ENCODE measurements at places on chromosomes 7 and 10.
A peak's percentile ranks its signal among the peaks of the same experiment; 100 is the strongest.

DNA sequence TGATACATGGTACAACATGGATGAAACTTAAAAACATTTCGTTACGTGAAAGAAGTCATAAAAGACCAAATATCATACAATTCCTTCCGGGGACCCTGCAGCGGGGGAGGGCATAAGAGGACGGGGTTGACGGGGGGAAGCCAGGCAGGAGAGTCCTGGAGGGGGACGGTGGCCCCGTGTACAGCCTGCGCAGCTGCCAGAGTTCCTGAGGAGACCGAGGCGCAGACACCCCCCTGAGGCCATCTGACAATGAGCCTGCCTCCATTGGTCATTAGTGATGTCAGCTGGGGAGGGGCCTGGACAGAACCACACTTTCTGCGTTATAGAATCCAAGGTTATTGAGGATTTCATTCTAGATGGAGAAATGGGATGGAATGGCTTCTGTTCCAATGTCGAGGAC, 47.2 kb downstream of the PRKAG2 start:
- DNase-seq, result no peak

DNA sequence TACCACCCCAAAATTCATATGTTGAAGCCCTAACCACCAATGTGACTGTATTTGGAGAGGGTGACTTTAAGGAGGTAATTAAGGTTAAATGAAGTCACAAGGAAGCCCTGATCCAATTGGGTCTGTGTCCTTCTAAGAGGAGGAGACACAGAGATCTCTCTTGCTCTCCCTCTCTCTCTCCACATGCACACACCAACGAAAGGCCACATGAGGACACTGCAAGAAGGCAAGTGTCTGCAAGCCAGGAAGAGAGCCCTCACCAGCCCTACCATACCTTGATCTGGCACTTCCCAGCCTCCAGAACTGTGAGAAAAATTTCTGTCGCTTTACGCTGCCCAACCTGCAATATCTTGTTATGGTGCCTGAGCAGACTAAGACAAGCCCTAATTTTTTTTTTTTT, 56.0 kb upstream of the NEBL start:
- DNase-seq, result no peak

- DNase-seq, result no peak
Measured at GRCh38 chr10:22711373-22711772, 3.0 kb downstream of the PIP4K2A start.

DNA sequence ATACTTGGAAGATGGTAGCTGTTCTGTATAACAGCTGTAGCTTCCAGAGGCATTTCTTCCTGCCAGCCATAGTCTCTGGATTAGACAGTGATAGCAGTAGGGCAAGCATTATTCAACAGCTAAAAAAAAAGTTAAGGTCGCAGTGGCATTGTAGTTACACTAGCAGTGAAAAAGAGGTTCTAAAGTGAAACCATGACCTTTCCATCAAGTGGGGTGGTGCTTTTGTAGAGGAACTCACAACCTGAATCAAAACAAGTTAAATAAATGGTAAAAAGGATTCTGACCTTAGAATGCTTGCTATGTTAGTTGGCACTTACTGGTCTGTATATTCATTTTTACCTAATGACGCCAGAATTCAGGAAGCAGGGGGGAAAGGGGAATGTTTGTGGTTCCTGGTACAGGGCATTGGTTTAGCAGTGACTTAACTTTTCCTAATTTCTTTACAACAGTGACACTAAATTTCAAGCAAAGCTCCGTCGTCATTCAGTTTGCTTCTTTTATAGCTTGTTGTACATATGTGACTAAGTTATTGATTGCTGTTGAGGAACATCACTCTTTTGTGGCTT, 55.0 kb downstream of the GBF1 start:
- DNase-seq, result no peak

- DNase-seq, result peak; percentile 15
Measured at GRCh38 chr7:106777674-106778299, 87.3 kb upstream of the PIK3CG start.

- DNase-seq, result no peak
Measured at GRCh38 chr7:107931740-107932515, 40.9 kb downstream of the DLD start.

DNA sequence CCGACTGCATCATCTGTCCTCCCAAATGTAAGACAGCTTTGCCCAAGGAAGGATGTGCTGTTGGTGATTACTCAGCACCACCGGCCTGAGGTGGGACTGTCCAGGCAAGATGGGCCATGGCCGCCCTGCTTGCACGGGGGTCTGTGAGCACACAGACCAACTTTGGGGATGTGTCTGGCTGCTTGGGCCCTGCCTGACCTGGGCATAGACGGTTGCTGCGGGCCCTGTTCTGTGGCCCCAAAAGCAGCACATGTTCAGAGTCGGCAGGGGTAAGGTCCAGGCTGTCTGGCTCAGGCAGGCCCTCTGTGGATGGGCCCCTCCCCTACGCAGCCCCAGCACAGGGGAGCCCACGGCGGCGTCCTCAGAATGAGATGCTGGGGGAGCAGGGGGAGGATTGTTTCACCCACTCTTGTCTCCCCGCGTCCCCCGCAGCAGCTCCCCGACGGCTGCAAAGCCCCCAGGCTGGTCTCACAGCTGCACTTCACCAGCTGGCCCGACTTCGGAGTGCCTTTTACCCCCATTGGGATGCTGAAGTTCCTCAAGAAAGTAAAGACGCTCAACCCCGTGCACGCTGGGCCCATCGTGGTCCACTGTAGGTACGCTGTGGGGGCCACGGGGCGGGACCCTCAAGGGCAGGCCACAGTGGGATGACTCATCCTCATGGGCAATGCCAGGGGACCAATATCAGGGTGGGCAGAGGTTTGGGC, 58.4 kb downstream of the MKI67 start:
- no peak for DNase-seq

DNA sequence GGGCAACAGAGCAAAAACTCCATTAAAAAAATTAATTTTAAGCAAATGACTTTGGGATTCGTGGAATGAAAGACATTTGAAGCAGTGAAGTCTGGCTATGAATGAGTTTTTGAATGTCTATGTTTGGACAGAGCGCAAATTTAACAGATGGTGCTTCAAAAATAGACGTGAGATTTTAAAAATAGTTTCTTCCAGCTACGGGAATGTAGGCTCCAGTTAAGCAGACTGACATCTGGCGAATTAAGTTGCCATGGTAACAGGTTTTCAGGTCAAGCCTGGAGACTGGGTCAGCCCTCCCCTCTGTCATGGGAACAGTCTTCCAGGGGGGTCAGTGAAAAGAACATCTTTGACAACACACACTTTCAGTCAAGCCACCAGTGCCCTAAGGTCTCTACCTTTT, 62.0 kb downstream of the MYOF start:
- DNase-seq, result no peak

- no peak for DNase-seq
Measured at GRCh38 chr10:125883211-125883610, 2.1 kb upstream of the DHX32 start.

DNA sequence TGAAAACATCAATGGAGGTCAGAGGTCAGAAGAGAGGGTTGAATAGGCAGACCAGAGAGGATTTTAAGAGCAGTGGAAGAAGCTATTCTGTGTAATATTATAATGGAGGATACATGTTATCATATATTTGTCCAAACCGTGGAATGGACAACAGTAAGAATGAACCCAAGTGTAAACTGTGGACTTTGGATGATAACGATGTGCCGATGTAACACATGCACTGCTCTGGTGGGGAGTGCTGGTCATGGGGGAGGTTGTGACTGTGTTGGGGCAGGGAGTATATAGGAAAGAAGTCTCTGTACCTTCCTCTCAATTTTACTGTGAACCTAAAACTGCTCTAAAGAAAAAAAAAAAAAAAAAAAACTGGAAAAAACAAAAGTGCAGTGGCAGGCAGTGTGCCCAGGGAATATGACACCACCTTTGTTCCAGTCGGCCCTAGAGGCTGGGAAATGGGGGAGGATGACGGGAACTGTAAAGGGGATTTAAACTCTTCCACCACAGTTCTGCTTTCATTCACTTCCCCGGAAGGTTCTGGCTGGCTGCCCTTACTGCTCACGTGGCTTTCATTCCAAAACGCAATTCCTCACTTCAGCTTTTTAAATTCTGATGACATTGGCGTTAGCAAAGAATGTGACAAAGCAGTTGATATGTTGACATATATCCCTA, 113.7 kb upstream of the ANKRD1 start:
- DNase-seq, result peak; percentile 72

DNA sequence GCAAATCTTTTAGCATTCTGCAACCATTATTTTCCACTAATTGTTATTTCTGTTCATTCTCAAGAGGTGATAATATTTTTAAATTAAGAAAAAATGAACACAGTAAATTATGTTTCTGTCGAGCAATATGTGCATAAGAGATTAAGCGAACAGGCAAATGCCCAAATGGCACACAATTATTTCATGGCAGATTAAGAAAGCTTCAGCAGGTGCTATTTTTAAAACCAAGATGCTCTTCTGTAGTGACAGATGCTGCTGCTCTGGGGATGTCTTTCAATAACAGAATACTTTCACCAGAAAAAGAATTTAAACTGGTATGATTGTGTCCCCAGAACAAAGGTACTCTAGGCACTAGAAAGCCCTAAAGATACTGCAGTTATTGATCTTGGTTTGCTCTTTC, 412.7 kb upstream of the SORCS1 start:
- DNase-seq, result no peak

GRCh38 chr7:151880688-151881087, 3.8 kb upstream of the PRKAG2 start:
- DNase-seq, result no peak

- no peak for DNase-seq
Measured at GRCh38 chr7:124085179-124085578, 52.3 kb upstream of the TMEM229A start.

GRCh38 chr10:122121059-122121458, 132.1 kb downstream of the TACC2 start:
- no peak for DNase-seq

- DNase-seq, result no peak
Measured at GRCh38 chr7:20089431-20089830, 127.8 kb downstream of the MACC1 start.

DNA sequence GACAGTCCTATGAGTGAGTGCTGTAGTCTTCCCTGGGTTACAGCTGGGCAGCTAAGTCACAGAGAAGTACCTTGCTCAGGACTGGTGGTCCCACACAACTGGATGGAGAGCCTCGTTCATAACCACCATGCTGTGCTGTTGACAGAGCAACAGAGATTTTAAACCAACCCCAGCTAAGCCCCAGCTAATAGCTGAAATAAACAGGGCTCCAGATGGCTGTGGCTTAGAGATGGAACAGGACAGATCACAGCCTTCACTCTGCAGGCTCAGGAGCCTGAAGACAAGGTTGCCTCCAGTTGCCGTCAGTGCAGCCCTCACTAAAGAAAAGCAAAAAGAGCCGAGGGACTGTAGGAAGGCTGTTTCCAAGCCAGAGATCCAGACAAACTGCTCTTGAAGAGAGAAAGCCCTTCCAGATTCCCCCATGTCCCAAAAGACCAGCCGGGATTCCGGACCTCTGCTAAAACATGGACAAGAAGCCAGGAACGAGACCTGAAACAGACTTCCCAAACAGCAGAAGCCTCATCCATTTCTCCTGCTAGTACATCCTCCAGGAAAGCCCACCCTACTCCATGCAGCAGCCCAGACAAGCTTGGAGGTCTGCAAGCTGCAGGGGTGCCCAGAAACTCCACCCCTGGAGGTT, 4.2 kb downstream of the HTRA1 start:
- no peak for DNase-seq

DNA sequence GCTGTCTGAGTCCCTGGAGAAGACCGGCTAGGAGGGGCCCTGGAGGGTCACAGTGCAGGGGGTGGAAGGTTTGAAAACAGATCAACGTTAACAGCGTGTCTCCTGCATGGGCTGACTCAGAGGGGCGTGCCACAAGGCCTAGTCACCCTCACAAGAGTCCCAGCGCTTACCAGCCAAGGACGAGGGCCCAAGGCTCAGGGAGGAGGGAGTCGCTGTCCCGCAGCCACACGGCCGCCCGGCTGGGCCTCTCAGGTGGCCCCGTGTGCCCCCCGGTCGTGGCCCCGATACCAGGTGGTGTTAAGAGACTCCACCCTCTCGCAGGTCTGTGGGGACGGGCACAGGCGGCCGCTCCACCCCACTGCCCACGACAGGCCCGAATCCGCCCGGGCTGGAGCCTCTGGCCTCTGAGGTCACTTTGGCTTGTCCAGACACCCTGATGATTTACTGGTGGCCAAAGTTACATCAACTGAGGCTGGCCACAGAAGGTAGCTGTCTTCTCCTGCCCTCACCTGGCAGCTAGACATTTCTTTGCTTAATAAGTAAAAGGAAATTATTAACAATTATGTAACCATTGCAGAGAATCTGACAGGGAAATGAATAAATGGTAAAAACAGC, 34.0 kb downstream of the FAM20C start:
- DNase-seq, result no peak

GRCh38 chr7:148535217-148535616, 55.3 kb upstream of the C7orf33 start:
- peak; percentile 80 for DNase-seq

- no peak for DNase-seq
Measured at GRCh38 chr10:48194830-48195229, 79.7 kb downstream of the FRMPD2 start.

DNA sequence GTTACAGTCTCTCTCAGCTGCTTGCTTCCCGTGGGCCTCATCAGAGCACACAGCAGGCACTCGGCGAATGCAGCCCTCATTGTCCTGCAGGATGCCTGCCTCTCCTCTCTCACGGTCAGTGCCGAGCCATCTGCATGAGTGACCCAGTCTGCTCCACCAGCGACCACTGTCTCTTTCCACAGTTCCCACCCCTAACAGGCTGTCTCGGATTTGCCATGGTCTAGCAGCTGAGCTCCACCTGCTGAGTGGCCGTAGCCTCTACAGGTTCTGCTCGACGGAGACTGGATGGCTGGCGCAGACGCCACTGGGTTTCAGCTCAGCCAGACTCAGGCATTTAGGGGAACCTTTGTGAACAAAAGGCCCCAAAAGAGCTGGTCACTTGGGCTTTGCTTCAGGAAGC, 209.4 kb upstream of the FOXK1 start:
- DNase-seq, result no peak

DNA sequence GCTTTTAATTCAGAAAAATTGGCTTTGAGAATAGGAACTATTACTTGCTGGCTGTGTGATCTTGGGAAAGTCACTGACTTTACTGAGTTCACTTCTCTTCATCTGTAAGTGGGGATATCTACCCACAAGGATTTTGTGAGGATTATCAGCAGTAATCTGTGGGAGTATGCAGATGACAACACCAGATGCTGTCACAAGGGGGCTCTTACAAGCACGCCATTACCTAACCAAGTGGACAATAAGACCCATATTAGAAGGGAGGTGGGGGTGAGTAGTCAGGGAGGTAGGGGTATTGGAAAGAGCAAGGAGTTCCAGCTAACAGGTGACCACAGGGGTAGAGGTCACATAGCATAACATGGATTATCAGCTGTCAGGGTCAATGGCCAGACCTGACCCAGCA, 569.4 kb downstream of the SUGCT start:
- no peak for DNase-seq

- no peak for DNase-seq
Measured at GRCh38 chr7:96397936-96398598, 76.2 kb upstream of the SLC25A13 start.

- no peak for DNase-seq
Measured at GRCh38 chr7:5359344-5359743, 64.3 kb downstream of the TNRC18 start.

GRCh38 chr10:75406462-75407223, 5.1 kb upstream of the ZNF503 start:
- no peak for DNase-seq

- DNase-seq, result peak; percentile 54
Measured at GRCh38 chr7:22853674-22854157, 31.1 kb upstream of the TOMM7 start.

GRCh38 chr10:18164093-18164492, 23.9 kb downstream of the CACNB2 start:
- no peak for DNase-seq

Measured in MV-4-11 (cell line).